Occipital lobe (tissue), 3 donors: ENCODE measurements at places on chromosomes 1 and 21.

DNA sequence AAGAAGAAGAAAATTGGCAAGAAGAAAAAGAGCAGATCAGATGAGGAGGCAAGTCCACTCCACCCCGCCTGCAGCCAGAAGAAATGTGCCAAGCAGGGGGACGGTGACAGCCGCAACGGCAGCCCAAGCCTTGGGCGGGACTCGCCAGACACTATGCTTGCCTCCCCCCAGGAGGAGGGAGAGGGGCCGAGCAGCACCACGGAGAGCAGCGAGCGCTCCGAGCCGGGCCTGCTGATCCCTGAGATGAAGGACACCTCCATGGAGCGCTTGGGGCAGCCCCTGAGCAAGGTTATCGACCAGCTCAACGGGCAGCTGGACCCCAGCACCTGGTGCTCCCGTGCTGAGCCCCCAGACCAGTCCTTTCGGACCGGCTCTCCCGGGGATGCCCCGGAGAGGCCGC is 9.0 kb upstream of the SLC25A34 start:
- DNase-seq = no peak

- no peak for DNase-seq
Measured at GRCh38 chr1:235105051-235106043, 23.3 kb downstream of the TOMM20 start.

DNA sequence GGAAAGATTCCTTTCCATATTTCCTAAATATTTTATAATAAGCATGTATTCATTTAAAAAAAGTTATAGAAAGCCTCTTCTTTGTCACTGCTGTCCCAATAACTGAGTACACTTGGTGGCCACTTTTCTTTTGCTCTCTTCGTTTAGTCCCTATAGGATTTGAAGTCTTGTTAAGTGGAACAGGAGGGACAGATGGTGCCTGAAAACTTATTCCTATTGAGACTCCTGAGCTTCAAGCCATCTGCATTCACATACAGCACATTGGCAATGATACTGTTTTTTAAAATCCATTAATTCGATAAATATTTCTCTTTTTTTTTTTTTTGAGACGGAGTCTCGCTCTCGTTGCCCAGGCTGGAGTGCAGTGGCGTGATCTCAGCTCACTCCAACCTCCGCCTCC is 2.0 kb upstream of the ZBTB40 start:
- DNase-seq = no peak

- DNase-seq = no peak
Measured at GRCh38 chr1:191022856-191023255, 545.2 kb upstream of the BRINP3 start.

DNA sequence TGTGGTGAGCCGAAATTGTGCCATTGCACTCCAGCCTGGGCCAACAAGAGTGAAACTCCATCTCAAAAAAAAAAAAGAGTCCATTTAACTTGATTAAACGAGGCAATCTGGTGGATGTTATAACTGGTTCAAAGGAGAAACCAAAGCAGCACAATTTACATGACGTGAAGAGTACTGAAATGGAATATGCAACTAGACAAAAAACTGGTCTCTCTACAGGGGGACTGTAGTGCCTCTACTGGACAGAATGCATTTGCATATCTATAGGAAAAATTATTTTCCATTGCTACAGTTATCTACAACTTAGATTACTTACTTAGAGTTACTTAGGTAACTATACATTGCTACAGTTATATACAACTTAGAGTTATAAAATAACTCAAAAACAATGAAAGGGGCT is 2.7 kb upstream of the CAPN2 start:
- no peak for DNase-seq

- no peak for DNase-seq
Measured at GRCh38 chr1:12296623-12297022, 66.8 kb downstream of the VPS13D start.

- no peak for DNase-seq
Measured at GRCh38 chr1:27634177-27634984, 604 bp downstream of the FGR start.

DNA sequence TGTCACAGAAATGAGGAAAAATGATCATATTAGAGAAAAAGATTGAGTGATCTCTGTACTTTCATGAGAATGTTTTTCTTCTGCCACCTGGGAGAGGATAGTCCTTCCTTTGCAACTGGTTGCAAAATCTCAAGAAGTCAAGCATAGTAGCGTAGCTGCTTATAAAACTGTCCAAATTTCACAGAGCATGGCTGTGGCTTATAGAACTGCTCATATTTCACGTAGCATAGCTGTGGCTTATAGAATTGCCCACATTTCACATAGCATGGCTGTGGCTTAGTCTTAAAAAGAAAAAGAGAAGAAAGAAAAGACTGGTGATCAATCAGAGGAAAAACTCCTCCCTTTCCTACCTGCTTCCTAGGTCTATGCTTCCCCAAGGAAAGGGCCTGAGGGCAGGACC is 329.5 kb downstream of the SIPA1L2 start:
- no peak for DNase-seq

- DNase-seq = no peak
Measured at GRCh38 chr1:73772941-73773340, 425.0 kb downstream of the LRRIQ3 start.

DNA sequence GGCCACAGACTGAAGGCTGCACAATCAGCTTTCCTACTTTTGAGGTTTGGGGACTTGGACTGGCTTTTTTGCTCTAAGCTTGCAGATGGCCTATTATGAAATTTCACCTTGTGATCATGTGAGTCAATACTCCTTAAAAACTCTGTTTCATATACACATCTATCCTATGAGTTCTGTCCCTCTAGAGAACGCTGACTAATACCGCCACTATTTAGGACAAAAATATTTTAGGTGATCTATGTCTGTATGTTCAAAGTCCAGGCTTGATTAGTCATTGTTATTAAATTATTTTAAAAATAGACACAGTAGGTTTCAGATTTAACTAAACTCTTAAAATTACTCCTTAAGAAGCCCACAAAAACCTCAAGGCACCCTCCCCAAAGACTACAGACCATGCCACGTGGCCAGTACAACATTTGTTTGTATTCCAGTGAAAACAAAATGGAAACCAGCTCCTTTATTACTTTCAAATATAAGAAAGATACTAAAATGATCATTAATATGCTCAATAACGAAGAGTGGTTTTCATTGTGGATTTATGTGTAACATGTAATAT is 63.1 kb downstream of the TMPRSS15 start:
- DNase-seq = no peak

- DNase-seq = no peak
Measured at GRCh38 chr1:59128239-59128736, 168.6 kb upstream of the FGGY start.

DNA sequence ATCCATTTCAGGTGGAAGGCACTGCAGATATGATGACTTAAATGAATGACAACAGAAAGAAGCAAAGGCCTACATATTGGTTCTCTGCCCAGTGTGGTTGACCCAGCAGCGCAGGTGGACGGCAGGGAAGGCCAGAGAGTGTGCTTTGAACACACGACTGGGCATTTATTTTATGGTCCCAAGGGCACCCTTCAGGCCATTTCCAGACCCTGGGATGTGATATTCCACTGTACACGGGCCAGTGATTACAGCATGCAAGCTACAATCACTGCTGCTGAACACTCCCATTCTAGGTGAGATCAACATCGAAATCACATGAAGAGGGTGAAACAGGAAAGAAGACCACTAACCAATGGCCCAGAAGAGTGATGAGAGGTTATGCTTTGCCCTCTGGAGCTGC is 33.8 kb downstream of the PCNX2 start:
- DNase-seq = no peak

GRCh38 chr1:158067662-158068061 is 74.2 kb downstream of the KIRREL1 start:
- DNase-seq = no peak

DNA sequence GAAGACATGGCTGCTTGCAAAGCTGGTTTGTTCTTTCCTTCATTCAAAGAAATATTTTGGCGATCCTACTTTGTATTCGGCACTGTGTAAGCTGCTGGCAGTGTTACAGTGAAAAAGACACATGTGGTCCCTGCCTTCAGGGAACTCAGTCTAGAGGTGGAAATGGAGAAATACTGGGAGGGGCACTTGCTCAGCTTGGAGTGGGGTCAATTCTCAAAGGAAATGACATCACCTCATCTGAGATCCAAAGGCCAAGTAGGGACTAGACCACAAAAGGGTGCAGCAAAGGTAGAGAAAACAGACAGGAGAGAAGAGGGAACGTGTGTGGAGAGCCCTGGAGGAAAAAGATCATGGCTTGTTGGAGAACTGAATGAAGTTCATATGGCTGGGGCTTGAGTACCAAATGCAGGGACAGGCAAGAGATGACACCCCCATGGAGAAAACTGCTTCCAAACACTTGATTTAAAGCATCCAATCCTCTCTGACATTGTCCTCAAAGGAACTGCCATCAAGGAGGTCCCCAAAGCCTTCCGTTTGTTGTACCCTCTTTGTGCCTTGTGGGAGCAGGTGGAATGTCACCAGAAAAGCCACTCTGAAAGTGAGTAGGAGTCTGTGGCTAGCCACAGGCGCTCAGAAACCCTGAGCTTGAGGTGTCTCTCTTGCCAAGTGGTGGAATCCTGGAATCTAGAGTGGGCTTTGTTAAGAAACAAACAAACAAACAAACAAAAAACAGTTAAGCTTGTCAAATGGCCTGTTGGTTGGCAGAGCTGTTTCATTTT is 48.3 kb upstream of the TDRD10 start:
- DNase-seq = no peak

DNA sequence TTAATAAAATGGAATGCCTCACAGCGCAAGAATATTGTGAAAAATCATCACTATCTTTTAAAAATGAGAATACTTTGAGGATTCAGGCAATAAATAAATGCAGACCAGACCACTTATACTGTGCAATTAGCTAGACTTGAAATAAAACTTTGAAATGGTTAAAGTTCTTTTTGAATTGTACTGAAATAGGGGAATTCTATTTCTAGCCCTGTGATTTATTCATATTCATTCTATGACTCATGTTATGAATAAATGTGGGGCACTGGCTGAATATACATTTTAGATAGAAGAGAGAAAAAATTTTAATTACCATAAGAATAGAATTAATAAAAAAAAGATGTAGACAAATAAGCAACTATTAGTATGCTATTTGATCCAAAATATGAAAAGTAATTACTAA is 16.4 kb upstream of the USP25 start:
- DNase-seq = no peak

DNA sequence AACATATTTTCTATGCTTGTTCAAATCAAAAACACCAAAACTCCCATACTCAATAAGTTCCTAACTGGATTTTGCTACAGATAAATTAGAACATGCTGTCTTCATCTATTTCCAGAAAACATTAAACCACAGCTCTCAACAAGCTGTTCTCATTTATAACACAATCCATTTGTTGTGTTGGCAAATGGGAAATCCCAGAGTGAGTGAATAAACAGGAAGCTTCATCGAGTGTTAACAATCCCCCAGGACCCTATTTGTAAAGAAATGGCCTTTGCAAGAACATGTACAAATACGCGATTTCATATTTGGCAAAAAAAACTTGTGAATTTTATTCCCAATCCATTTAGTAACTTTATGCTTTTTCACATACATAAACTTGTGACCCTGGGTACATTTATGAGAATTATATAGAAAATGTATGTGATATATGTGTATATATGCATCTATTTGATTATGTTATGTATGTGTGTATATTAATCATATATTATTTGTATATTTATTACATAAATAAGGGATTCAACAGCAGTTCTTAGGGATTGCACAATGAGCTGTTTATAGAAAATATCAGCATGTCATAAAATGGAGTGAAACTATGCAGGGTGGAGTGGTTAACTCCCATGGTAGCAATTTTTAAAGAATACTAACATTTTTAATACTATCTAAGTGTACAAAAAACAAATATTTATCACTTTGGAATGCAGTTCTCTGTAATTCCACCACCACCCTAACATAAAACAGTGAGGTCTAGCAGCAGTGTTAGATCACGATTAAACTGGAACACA is 160.0 kb downstream of the NEGR1 start:
- no peak for DNase-seq

DNA sequence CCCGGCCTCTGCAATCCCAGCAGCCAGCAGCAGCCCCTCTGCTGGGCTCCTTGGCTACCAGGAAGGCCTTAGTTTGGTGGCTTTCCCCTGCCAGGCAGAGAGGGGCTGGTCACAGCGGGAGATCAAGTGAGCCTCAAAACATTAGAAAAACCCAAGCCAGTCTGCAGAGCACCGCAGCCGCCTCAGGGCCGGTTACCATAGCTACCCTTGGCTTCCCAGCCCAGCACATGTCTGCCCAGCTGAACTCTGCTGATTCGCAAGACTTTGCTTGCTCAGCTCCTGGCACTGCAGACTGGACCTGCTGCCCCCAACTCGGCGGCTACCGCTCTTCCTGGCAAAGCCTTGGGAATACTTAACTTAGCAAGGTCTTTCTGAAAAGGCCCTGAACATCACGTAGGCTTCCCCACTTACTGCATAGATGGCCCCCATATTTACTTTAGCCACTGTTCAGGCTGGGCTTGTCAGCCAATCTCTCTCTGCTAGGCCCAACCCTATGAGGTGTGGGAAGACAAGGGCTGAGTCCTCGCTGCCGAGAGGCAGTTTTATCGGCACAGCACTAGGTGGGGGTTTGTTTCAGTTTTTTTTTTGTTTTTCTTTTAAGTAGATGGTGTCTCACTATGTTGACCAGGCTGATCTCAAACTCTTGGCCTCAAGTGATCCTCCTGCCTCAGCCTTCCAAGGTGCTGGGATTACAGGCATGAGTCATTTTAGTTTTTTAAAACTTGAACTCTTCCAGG is 28.6 kb upstream of the PLEKHG5 start:
- peak; percentile 31 for DNase-seq

- no peak for DNase-seq
Measured at GRCh38 chr1:86085741-86086409, 70.7 kb downstream of the COL24A1 start.

DNA sequence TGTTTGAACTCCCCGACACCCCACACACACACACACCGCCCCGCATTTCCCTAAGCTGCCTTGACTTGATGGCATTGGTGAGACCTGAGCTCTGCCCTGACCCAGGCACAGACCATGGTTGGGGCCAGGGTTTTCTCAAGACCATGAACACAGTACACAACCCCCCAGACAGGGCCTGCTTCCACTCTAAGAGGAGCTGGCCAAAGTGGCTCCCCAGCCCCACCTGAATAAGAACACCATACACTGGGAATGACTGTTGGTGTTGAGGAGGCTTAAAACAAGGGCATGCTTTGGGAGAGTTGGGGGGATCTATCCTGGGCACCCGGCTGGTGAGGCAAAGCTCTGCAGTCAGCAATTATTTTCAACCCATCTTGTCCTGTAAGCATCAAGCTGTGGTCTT is 77.6 kb upstream of the SYT6 start:
- no peak for DNase-seq
